ENCODE measurements at places on chromosomes 5 and 9.

GRCh38 chr9:76373784-76374474 is 20.3 kb downstream of the RFK start:
- H3K36me3 ChIP-seq: no peaks in the 10 kb centered on the region
- H3K27ac ChIP-seq: no peak overlapping the region
- no peak overlapping the region for H3K4me3 ChIP-seq
- no peaks in the 10 kb centered on the region for H3K27me3 ChIP-seq
- no peaks in the 10 kb centered on the region for H3K4me1 ChIP-seq

GRCh38 chr5:54115735-54116403 is 194.5 kb downstream of the ARL15 start:
- H3K27ac ChIP-seq: no peak overlapping the region
- no peaks in the 10 kb centered on the region for H3K27me3 ChIP-seq
- H3K36me3 ChIP-seq: no peaks in the 10 kb centered on the region

DNA sequence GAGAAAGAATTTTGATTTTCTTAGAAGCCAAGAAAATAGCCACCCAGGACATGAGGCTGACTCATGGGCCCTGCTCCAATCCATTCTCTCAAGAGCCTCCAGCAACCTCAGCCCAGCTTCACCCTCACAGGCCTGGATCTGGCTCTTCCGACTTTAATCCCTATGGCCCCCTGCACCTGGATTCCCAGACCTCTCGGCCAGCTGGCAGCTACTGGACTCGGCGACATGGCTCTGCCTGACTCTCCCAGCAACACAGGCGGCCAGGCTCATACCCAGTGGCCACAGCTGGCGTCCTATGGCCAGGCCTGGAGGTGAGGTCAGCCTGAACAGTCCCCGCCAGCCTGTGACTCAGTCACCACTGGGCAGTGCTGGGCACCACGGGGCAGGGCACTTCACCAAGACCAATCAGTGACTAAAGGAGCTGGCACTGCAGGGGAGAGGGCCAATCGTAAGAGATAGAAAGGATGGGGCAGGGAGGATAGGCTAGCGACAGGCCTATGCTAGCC is 6.2 kb upstream of the PDLIM4 start:
- H3K27me3 ChIP-seq: no peaks in the 10 kb centered on the region
- no peak overlapping the region for H3K27ac ChIP-seq
- no peak overlapping the region for H3K4me3 ChIP-seq

DNA sequence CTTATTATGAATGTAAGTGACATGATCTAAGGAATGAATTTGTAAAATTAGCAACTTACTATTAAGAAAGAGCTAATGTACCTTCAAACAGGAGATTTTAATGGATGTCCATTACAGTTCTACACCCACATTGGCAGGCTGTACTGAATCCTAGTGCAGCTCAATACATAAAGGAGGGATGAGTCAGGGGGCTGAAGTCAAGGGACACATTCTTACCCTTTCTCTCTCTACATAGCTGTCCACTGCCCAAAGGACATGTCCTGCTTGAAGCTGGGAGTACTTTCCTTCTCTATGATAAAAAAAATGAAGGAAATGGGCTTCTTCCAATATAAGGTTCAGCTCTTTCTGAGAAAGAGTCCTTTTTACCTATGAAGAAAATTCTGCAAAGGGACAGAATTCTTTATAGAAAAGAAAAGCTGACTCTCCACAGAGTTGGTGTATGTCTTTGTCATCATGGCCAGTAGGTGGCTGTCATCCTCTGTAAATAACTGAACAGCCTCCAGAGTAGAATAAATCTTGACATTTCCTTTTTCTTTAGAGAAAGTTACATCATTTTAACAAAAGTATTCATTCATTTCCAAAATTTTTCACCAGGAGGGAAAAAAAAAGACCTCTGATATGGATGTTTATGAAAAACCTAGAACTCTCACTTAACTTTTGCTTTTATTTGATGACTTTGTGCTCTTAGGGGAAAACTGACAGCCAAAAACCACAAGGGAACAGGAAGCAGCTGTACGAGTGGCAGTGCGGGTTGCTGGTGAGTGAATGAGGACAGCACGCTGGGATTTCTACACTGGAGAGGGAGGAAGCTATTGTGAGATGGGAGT is 13.1 kb upstream of the IFNA14 start:
- no peaks in the 10 kb centered on the region for H3K27me3 ChIP-seq
- no peak overlapping the region for H3K27ac ChIP-seq
- no peak overlapping the region for H3K4me3 ChIP-seq
- H3K36me3 ChIP-seq: no peaks in the 10 kb centered on the region
- DNase-seq: peak; percentile 59

- H3K4me1 ChIP-seq: no peaks in the 10 kb centered on the region
- H3K36me3 ChIP-seq: no peaks in the 10 kb centered on the region
- no peak overlapping the region for H3K27ac ChIP-seq
- no peak overlapping the region for H3K4me3 ChIP-seq
Observed at GRCh38 chr5:67042176-67043003, 154.2 kb downstream of the CD180 start.

GRCh38 chr5:140468188-140468587 is 66.6 kb downstream of the ANKHD1 start:
- H3K4me3 ChIP-seq: no peak overlapping the region
- DNase-seq: no peak
- H3K36me3 ChIP-seq: no peaks in the 10 kb centered on the region
- no peaks in the 10 kb centered on the region for H3K4me1 ChIP-seq
- no peak overlapping the region for H3K27ac ChIP-seq
- no peaks in the 10 kb centered on the region for H3K27me3 ChIP-seq

GRCh38 chr9:117771136-117771535 is 66.9 kb downstream of the TLR4 start:
- H3K27ac ChIP-seq: no peak overlapping the region
- no peak for DNase-seq
- H3K36me3 ChIP-seq: no peaks in the 10 kb centered on the region
- no peaks in the 10 kb centered on the region for H3K27me3 ChIP-seq
- H3K4me3 ChIP-seq: no peak overlapping the region
- peaks cover 2% of the 10 kb centered on the region for H3K4me1 ChIP-seq

- no peaks in the 10 kb centered on the region for H3K27me3 ChIP-seq
- H3K36me3 ChIP-seq: peaks cover 7% of the 10 kb centered on the region
- H3K4me3 ChIP-seq: no peak overlapping the region
- H3K4me1 ChIP-seq: peaks cover 11% of the 10 kb centered on the region
- no peak overlapping the region for H3K27ac ChIP-seq
- no peak for DNase-seq
Observed at GRCh38 chr5:113038714-113039113, 62.1 kb downstream of the DCP2 start.

DNA sequence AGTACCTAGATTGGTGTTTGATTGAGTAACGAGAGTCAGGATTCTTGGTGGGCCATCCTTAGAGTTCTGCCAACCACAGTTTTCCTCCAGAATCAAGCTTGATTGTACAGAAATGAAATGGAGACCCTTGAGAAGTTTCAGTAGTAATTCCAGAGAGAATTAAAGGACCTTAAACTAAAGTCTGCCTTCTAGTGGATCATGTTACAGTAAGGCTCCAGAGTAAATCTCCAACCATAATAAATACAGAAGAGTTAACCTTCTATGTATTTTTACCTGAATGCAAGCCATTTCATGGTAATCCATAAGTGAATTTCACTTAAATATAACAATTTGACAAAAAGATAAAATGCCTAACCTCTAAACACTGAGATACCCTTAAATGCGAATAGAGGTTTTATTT is 53.0 kb upstream of the CNTLN start:
- H3K27ac ChIP-seq: no peak overlapping the region
- no peaks in the 10 kb centered on the region for H3K36me3 ChIP-seq
- H3K4me3 ChIP-seq: no peak overlapping the region
- H3K4me1 ChIP-seq: peaks cover 7% of the 10 kb centered on the region
- DNase-seq: no peak

DNA sequence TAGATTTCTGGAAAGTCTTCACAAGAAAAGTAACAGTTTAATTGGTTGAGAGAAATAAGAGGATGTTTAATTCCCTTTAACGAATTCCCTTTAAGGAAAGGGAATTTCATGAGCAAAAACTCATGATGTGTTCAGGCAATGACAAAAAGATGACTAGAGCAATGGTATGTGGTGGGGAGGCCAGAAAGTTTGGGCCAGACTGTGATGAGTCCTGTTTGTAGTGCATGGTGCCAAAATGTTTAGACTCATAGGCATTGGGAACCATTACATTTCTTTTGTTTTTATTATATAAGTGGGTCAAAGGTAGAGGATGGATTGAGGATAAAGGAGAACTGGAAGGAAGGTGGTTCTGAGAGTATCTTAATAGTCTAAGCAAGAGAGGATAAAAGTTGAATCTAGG is 10.9 kb downstream of the CNTRL start:
- no peak overlapping the region for H3K27ac ChIP-seq
- no peaks in the 10 kb centered on the region for H3K4me1 ChIP-seq
- H3K36me3 ChIP-seq: no peaks in the 10 kb centered on the region
- no peak for DNase-seq

DNA sequence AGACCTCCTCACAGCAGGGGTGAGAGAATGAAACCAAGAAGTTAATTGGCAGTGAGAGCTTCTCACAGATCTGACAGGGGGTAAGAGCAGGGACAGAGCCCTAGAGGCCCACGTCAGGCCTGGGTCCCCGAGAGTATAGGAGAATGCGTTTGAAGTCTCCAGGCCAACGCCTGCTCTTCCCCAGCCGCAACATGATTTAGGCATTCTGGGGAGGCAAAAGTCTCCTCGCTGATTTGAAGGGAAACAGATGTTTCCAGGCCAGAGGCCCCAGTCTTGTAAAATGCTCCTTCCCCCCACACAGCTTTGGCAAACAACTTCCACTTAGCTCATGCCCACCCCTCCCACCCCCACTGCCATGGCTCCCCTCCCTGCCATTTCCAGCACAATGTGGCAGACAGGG is 239.2 kb upstream of the TRIM32 start:
- H3K36me3 ChIP-seq: no peaks in the 10 kb centered on the region
- no peak overlapping the region for H3K4me3 ChIP-seq
- no peaks in the 10 kb centered on the region for H3K4me1 ChIP-seq
- H3K27me3 ChIP-seq: no peaks in the 10 kb centered on the region
- DNase-seq: peak; percentile 44
- H3K27ac ChIP-seq: no peak overlapping the region

- H3K36me3 ChIP-seq: no peaks in the 10 kb centered on the region
- no peak overlapping the region for H3K27ac ChIP-seq
- H3K4me1 ChIP-seq: peaks cover 6% of the 10 kb centered on the region
- DNase-seq: no peak
- no peak overlapping the region for H3K4me3 ChIP-seq
Observed at GRCh38 chr5:41776435-41776834, 93.8 kb downstream of the OXCT1 start.

DNA sequence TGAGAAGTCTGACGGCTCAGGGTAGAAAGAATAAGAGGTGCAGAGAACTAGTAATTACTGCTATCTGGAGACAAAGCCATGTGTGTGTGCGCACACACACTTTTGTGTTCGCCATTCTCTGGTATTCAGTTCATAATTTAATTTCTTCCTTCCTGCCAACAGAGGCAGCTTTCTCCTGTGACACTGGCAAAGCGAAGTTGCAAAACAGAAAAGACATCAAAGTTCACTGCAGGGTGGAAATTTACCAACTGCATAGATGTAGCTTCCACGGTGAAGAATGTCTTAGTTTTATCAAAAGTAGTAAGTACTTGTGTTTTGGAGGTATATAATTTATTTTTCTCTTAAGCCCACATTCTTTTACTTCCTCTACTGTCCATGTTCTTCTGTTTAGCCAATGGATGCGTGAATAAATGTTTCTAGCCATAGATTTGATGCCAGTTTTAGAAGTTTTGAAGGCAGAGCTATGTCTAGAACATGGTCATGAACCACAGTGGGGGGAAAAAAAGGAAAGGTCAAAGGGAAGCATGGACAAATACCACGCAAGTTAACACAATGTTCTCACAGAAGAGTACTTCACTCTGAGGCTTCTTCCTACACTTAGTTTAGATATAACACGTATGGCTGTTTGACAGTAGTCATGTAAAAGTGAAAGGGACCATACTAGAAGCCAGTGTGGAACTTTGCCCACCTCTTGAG is 536.5 kb upstream of the GRIA1 start:
- no peaks in the 10 kb centered on the region for H3K36me3 ChIP-seq
- no peaks in the 10 kb centered on the region for H3K4me1 ChIP-seq
- H3K27ac ChIP-seq: no peak overlapping the region
- H3K27me3 ChIP-seq: no peaks in the 10 kb centered on the region

GRCh38 chr9:38066914-38067858 is 1.8 kb downstream of the SHB start:
- H3K36me3 ChIP-seq: no peaks in the 10 kb centered on the region
- no peaks in the 10 kb centered on the region for H3K27me3 ChIP-seq
- H3K4me1 ChIP-seq: peaks cover 27% of the 10 kb centered on the region
- peak overlapping the region; percentile 86 for H3K4me3 ChIP-seq

DNA sequence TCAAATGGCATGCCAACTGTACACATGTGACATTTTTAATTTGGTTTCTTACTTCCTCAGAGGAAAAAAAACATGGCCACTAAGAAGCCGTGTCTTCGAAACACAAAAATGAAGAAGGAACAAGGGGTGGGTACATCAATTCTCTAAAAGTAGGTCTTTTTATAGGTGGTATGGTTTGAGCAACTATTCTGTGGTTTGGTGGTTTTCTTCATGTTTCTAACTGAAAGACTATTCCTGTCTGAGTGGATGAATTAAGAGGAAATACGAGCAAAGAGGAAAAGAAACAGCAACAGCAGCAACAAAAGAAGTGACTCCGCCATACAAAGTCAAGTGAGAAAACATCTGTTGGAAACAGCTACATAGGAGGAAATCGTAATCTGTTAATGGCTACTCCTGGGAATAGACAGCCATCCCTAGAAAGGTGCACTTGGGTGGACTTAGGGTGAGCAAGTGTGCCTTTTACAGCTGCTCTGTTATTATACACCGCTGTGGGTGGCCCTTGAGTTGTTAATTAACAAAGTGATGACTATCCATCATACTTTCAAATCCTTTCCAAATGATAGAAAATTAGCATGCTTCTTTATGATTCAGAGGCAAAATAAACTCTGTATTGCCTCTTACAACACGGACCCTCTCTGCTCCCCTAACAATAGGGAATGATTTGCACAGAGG is 575.8 kb downstream of the TLE1 start:
- H3K36me3 ChIP-seq: no peaks in the 10 kb centered on the region
- no peak overlapping the region for H3K27ac ChIP-seq
- no peak overlapping the region for H3K4me3 ChIP-seq
- no peaks in the 10 kb centered on the region for H3K4me1 ChIP-seq
- no peaks in the 10 kb centered on the region for H3K27me3 ChIP-seq

DNA sequence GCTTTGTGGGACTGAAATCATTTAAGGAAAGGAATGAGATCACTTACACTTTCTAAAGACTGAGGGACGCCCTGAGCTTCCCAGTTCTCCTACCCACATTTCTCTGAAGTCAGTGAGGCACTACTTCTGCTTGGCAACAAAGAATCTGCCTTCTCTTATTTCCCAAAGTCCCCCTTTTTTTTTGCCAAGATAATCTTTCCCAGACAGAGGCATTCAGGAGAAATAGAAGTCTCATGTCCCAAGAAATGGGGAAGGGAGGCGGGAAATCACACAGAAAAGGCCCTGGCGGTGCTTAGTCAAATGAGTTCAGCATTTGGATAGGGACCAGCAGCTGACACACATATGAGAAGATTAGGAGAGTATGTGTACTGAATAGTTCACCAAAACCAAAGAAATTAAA is 159.7 kb downstream of the MUSK start:
- H3K27me3 ChIP-seq: no peaks in the 10 kb centered on the region
- no peaks in the 10 kb centered on the region for H3K36me3 ChIP-seq
- no peak overlapping the region for H3K27ac ChIP-seq

Data from mesendoderm (in vitro differentiated cells).